GM04503 (cell line): ENCODE measurements at places on chromosomes 6 and 20.

DNA sequence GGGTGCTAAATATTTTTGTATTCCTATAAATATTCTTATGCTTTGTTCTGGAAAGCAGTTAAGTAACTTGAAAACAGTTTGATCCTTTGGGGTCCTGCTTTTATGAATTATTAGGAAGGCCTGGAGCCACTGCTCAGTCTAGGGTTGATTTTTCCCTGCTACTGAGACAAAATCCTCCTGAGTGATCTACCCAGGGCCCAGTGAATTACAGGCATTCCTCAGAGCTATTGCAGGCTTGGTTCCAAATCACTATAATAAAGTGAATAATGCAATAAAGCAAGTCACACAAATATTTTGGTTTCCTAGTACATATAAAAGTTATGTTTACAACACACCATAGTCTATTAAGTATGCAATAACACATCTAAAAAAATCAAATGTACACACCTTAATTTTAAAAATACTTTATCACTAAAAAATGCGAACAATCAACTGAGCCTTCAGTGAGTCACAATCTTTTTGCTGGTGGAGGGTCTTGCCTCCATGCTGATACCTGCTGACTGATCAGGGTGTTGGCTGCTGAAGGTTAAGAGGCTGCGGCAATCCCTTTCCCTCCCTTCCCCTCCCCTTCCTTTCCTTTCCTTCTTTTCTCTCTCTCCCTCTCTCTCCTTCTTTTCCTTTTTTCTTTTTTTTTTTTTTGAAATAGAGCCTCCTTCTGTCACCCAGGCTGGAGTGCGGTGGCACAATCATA lies 43.0 kb downstream of the DNAAF9 start:
- peak; percentile 33 for DNase-seq

DNA sequence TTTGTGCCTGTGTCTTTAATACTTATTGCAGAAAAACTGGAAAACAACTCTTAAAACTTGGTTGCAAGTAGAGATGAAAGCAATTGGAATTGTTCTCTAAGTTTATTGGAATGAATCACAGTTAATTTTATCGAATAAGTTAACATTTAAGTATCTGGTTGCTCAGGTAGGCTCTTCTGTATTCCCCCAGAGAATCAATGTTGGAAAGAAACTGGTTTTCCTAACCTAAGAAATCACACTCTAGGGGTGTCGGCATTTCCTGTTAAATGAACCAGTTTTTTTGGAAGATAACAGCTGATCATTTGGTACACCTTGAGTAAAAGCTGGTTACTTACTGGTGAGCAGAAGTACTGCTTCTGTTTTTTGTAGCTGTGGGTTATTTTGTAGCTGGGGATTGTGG lies 5.2 kb downstream of the TFAP2C start:
- no peak for DNase-seq

DNA sequence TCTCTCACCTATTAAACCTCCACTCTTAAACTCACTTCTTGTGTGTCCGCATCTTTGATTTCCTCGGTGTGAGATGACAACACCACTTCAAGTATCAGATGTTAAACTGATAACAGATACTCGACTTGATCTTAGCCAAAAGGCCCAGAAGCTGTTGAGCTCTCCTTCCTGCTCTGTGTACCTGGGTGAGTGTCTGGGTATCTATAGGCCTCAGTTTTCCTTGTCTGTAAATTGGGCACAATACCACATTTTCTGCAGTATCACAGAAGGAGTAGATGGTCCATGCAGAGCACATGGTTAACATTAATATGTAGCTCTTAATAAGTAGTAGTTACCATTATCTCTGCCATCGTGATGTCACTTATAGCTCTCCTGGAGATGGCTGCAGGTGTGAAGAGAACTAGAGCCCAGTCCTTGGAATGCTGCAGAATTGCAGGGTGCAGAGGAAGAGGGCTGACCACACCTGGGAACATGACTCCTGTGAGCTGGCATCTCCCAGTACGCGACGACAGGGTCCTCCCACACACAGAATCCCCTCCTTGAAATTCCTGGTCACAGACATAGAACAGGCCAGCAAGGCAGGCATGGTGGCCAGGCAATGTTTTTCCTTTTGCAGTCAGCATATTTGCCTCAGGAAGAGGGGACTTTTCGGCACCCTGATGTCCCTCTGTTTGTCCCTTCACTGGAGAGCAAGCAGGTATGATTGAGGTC lies 110.3 kb upstream of the SNX9 start:
- DNase-seq = no peak

GRCh38 chr6:110331816-110332215 lies 26.3 kb downstream of the METTL24 start:
- no peak for DNase-seq

DNA sequence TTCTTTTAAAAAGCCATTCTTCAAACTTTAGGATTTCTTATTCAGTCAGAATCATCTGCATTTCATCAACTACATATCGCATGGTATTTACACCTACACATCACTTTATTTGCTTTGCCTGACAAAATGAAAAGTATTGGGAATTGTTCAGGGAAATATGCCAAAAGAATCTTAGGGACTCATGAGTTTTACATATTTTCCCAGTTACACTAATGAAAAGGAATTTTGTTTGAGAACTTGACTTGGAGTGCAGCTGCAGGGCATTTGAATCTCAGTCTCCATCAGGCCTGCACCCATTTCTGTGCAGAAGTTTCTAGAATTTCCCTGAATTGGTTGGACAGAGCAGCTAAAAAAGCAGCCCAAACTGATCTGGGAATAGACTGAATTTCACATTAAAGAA lies 65.3 kb downstream of the MTHFD1L start:
- peak; percentile 90 for DNase-seq

DNA sequence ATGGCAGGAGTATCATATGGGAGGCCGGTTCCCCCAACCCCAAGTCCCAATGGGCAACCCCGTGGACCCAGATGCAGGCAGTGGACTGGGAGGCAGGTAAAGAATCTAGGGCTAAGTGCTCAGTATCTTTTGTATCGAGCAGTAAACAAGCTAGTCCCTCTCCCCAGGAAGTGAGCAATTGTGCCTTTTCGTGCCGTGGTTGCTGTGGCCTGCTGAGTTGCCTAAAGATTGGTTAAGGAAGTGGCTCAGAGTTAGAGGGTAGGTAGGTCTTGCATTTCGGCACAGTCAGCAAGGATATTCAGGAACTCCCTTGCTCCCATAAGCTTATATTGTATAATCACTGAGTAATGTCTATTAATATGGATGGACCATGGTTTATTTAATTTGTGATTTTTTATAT lies 1.3 kb upstream of the DNAH8 start:
- no peak for DNase-seq

- no peak for DNase-seq
Measured at GRCh38 chr20:46260936-46261454, 47.3 kb downstream of the CDH22 start.

DNA sequence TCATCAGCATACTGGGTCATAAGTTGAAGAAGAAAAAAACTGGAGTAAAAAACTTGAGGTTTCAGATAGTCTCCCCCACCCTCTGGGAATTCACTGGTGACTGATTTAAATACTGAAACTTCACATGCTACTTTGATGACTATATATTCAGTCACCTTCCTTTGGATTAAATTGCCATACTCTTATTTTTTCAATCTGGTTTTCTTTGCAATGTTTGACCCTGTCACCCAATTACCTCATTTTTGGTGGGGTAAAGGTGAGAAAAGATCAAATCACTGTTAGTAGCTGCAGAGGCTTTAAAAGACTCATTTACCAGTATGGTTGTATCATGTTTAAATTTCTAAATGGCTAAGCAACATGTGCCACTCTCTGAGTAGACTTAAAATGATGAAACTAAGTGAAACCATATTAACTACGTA lies 862.7 kb upstream of the FLRT3 start:
- DNase-seq = no peak

- DNase-seq = no peak
Measured at GRCh38 chr6:28995093-28995650, 9.9 kb downstream of the ZNF311 start.

DNA sequence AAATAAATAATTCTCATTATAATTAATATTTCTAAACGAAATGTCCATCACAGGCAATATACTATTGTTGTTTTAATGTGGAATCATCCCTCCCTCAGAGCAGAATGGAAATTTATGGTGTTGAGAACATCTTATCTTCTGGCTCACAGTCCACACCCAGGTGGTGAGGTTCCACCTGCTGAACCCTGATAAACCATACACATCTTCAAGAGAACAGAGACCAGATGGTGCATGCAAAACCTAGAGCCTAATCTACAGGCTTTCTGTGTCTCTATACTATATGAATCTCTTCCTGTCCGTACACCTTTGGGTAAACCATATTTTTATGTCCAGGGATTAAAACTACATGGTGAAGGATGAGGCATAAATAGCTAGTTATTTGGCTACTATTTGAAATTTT lies 52.3 kb upstream of the UFL1 start:
- no peak for DNase-seq

- no peak for DNase-seq
Measured at GRCh38 chr20:34085544-34086040, 26.5 kb downstream of the EIF2S2 start.

GRCh38 chr6:159203304-159204005 lies 34.3 kb downstream of the FNDC1 start:
- peak; percentile 92 for DNase-seq

- no peak for DNase-seq
Measured at GRCh38 chr20:9838378-9839295, at the start of gene PAK5. TSS of gene PAK5 (minus strand) at chr20:9839076. CDS start at chr20:9644328, 194,748 bp downstream.

DNA sequence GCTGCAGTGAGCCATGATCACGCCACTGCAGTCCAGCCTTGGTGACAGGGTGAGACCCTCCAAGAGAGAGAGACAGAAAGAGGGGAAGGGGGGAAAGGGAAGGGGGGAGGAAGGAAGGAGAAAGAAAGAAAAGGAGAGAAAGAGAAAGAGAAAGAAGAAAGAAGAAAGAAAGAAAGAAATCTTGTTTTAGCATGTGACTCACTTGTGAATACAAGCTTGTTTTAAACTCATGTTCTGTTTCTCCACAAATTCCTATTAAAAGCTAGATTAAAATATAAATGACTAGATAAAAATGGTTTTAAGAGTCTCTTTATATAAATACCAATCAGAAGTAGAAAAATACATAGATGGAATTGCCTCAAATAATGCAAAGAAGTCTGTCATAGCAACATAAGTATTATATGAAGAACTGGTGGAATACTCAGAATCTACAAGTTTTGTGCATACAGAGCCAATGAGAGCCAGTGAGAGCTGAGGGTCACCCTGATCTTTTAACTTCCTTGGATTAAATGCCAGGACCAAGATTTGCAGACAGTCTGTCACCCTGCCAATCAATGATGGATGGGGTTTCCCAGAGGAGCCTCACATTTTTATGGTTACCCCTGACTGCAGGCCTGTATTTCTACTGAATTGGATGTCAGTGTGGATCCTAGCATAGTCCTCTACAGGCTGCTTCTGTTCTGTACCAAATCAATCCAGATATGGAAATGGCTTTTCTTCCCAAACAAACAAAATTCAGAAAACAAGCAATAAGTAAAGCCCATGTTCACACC lies 50.8 kb upstream of the LY86 start:
- no peak for DNase-seq

- DNase-seq = no peak
Measured at GRCh38 chr6:151434369-151434768, 17.6 kb downstream of the RMND1 start.

- DNase-seq = no peak
Measured at GRCh38 chr20:53662595-53662994, 69.0 kb upstream of the ZNF217 start.

DNA sequence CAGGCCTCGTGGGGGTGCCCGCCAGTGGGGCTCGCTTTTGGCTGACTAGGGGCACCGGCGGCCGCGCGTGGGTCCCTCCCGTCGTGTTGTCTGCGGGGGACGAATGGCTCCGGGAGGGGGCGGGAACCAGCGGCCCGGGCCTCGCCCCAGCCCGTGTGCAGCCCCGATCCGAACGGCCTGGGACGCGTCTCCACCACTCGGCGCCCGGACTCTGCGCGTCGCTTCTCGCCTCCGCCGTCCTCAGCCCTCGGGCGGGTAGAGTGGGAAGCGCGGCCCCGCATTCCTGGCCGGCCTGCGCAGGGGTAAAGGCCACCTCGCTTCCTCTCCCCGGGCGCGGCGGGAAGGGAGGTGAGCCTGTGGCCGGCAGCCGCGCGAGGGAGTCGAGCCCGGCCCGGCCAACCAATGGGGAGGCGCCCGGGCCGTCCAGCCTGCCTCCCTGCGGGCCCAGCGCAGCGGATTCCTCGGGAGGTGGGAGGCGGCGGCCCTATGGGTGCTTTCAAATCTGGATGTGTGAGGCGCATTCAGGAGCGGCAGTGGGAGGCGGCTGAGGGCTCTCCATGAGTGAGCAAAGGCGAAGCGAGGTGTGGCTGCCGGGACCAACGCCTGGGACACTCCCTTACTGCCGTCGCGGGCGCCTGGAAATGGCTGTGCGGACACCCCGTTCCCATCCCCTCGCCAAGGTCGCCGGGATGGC lies 1.1 kb upstream of the ZBTB46 start:
- DNase-seq = no peak

DNA sequence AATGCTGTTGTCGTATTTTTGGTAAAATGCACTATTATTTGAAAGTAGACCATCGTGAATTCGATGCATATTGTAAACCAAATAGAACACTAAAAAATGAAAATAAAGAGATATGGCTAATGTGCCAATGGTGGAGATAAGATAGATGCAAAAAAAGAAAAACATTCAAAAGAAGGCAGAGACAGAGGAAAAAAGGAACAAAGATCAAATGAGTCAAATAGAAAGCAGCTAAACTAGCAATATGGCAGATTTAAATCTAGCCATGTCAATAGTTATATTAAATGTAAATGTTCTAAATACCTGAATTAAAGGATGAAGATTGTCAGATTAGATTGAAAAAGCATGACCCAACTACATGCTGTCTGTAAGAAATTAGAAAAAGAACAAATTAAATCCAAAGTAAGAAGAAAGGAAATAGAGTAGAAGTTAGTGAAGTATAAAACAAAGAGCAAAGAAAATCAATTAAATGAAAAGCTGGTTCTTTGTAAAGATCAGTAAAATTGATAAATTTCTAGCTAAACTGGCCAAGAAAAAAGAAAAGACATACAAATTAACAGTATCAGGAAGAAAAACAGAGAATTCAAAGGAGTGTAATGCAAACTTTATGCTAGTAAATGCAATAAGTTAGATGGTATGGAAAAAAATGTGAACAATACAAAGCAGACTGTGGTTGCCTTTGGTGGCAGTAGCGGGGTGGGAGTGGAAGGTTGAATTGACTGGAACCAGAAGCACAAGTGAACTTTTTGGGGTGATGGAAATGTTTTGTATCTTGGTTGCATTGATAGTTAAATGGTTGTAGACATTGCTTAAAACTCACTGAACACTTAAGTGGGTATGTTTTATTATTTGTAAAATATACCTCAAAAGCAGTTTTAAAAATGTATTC lies 44.8 kb downstream of the PTPN1 start:
- DNase-seq = no peak

GRCh38 chr20:10648651-10649050 lies 25.1 kb downstream of the JAG1 start:
- peak; percentile 61 for DNase-seq

- DNase-seq = peak; percentile 6
Measured at GRCh38 chr6:138618168-138618567, 118.9 kb upstream of the NHSL1 start.

- no peak for DNase-seq
Measured at GRCh38 chr6:109083657-109084056, 11.0 kb downstream of the SESN1 start.

DNA sequence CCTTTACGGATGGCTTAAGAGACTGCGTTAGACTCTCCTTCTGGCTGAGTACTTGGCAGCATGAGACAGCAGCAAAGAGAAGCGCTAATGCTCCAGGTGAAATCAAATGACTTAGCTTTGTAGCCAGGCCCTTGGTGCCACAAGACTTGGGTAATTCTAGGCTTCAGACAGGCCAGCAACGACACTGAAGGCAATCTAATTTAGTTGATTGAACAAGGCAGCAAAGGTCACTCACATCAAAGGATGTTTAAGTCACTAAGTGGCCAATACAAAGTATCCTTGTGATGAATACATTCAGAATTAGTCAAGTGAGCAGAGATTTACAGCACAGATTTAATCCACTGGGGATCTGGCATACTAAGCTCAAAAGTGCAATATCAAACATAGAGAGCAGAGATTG lies 113.2 kb downstream of the FAM83B start:
- no peak for DNase-seq
